ENCODE measurements at places on chromosomes 3 and 15.

DNA sequence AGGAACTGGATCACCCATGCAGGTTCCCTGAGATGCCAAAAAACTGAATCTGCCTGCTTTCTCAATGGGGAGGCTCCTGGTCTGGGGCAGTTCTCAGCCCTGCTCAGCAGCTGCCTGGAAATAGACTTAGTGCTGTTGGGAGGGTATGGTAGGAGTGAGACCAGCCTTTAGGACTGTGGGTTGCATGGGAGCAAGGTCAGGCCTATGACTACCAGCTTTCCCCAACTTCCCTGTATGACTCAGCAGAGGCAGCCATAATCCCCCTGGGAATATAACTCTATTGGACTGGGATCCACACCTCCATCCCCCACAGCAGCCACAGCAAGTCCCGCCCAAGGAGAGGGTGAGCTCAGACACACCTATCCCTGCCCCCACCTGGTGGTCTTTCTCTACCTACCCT is 87.0 kb downstream of the CFAP44 start:
- no peak for DNase-seq

DNA sequence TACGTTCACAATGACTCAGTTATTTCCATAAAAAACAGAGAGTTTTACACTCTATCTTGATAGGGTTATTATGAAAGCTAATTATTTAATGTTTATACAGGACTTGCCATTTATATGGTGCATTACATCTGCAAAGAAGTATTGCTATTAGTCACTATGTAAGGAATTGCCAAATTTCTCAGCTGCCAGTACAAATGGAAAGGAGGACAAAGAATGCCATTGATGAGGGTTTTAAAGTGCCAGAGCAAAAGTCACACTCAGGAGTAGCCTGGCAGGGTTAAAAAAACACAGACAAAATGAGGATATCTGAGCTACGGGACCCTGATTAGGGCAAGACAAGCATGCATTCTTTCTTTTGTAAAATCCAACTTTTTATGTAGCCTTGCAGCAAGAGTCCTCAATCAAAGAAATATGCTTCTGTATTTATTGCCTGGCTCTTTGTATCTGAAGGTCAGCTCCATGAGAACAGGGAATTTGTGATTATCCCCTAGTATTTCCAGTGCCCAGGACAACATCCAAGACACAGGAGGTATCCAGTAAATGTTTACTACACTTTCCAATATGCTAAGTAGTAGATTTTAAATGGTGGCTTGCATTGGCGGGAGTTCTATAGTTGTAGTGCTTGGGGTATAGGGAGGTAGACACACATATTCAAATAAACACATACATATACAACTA is 1013.6 kb downstream of the ROBO1 start:
- DNase-seq = no peak

DNA sequence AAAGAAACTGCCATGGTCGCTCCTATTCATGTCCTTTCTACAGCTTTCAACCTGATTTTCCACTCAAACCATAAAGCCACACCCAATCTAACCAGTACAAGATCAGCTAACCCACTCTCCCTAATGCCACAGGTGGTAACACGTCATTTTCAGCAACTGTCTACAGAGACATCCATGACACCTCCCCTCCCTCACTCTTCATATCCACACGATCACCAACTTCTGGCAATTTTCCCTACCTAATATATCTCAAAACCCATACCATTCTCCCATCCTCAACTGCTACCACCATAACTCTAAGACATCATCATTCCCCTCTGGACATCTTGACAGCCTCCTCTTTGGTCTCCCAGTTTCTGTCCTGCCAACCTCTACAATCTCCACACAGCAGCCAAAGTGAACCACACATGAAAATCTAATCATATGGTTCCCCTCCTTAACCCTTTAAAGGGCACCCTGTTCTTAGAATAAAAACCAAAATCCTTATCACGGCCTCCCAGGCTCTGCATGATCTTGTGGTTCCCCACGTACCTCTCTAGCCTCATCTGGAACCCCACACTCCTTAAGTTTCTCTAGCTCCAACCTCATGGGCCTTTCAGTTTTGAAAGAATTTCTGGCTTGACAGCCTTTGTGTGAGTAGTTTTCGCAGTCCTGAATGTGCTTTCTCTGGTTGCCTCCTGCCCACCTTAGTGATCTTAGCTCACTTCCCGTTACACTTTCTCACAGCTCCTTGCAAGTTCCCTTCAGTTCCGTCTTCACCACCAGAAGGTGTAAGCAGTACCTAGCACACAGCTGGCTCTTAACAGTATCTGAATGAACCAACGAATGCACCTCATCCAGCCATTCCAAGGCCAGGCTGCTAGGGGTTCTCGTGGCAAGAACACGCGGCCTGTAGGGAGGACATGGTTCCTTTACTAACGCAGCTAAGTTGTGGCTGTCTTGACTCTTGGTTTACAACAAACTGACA is 33.4 kb downstream of the SPINK8 start:
- DNase-seq = no peak

DNA sequence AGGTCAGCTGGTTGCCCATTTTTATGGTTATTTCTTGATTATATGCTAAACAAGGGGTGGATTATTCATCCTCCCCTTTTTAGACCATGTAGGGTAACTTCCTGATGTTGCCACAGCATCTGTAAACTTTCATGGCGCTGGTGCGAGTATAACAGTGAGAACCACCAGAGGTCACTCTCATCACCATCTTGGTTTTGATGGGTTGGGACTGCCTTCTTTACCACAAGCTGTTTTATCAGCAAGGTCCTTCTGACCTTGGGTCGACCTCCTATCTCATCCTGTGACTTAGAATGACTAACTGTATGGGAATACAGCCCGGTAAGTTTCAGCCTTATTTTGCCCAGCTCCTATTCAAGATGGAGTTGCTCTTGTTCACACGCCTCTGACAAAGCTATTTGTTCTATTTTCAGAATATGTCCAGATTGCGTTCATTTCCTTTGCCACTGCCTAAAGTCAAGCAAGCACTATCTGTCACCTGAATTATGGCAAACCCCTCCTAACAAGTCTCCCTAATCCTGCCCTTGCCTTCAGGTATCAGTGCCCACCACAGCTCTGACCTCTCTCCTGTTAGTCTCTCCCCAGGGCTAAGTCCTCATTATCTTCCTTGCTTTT is 308.5 kb downstream of the ROBO2 start:
- no peak for DNase-seq

DNA sequence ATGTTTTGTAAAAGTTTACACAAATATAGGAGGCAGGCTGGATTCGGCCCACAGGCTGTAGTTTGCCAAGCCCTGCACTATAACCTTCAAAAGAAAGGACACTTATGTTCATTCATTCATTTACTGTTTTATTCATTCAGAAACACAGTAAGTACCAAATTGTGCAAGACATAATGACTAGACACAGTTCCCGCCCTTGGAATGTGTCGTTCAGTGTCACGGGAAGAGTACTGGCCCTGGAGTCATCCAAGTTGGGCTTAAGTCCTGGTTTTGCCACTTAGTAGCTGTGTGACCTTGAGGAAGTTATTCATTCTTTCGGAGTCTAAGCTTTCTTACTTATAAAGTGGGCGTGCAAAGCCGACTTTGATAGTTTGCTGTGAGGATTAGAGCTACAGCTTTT is 22.0 kb downstream of the COLQ start:
- no peak for DNase-seq

DNA sequence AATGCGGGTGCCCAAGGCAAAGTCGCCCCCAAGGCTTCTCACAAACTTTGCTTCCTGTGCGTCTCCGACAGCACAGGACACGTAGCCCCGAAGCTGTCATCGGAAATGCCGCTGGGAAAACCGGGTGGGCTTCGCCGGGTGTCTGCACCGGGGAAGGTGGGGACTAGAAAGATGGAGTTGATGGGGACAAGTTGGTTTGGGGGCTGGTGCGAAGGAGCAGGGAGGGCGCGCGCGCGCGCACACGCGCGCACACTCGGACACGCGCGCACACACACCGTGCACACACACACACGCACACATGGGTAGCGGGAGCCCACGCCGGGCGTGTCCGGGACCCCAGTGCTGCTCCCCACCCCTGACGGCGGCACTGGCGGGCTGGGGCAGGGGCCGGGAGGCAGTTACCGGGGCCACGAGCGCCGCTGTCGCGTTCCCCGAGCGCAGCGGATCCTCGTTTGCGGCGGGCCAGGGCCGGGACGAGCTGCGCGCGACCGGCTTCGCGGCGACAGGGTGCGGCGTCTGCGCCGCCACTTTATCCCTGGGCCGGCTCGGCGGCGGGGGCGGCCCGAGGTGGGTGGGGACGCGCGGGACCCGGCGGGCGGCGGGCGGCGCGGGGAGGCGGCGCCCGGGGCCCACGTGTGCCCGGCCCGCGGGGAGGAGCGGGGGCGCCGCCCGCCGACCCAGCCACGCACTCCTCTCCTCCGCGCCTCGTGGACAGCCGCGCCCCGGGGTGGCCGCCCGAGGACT is 539 bp upstream of the MGLL start:
- DNase-seq = no peak

GRCh38 chr3:172892158-172892557 is 141.6 kb downstream of the ECT2 start:
- no peak for DNase-seq

DNA sequence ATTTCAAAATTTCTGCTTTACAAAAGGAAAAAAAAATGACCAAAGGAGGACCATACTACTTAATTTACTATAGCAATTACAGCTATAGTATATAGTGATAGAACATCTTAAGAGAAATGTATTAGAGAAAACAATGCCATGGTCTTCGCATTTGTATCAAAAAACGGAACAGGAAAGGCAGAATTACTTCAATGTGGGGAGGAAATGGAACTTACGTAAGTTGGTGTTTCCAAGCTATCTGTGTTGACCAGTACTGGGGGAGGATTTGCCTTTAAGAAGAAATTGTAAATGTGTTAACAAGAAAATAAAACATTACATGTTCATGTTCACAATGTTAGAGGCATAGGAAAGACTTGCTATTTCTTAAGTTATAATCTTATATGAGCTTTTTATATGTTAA is 119.9 kb upstream of the MELTF start:
- no peak for DNase-seq

DNA sequence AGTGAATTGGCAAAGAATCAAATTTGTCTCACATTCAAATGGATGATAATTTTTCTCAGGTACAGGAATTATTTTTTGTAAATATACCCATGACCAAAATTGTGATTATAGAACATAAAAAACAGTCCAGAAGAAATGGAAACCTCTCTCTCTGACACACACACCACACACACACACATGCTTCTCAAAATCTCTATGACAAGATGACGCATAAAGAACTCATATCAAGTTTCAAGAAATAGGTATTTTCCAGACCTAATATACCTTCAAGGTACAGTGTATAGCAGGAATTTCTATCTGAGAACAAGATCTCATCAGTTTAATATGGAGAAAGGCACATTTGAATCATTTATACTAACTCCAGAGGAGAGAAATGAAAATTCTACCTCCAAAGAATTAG is 1069.1 kb upstream of the ALCAM start:
- no peak for DNase-seq

- no peak for DNase-seq
These were observed 21.4 kb upstream of the SRP14 start for GRCh38 chr15:40060236-40060961.

GRCh38 chr3:179083977-179084376 is 12.4 kb upstream of the ZMAT3 start:
- DNase-seq = no peak

DNA sequence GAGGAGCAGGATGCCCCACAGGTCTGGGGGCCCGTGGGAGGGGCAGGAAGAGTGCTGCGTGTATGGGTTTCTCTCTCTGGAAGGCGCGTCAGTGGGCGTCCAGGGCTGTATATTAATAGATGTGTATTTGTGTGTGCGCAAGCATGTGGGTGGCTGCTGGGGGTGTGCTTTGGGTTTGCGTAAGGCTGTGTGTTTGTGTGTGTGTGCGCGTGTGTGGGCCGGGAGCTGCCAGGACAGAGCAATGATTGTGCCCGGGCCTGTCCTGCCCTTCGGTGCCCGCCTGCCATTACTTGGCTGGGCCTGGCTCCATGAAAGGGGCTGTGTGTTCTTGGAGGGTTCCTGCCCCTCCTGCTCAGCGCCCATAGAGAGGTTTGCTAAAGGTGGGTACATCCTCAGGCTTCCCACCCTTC is 16.3 kb downstream of the CSPG4 start:
- DNase-seq = no peak

GRCh38 chr3:127123533-127123932 is 69.4 kb upstream of the PRR23E start:
- DNase-seq = no peak

DNA sequence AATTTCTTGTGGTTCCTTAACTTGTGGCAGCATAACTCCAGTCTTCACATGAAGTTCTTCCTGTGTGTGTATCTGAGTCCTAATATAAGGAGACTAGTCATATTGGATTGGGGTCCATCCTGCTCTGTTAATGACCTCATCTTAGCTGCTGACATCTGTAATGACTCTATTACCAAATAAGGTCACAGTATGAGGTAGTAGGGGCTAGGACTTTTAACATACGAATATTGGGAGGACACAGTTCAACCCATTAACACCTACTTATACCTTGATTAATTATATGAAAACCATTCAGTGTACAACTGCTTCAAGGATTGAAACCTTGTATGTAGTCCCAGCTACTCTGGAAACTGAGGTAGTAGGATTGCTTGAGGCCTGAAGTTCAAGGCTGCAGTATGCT is 43.9 kb downstream of the OIP5 start:
- DNase-seq = no peak

GRCh38 chr3:141071681-141072260 is 20.6 kb downstream of the SPSB4 start:
- no peak for DNase-seq

DNA sequence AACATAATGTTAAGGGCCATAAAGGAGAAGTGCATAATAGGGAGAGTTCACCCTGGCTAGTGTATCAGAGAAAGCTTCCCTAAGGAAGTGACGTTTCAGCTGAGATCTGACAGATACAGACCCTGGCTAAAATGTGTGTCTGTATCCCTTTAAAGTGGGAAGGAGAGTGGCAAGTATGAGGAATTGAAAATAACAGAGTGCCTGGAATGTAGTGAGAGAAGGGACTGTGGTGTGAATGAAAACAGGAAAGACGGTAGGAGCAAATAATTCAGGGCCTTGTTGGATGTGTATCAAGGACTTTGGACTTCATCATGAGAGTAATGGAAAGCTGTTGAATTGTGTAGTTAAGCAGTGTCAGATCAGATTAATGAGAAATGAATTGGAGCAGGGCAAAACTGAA is 30.5 kb downstream of the NEO1 start:
- DNase-seq = no peak

- no peak for DNase-seq
These were observed 328.4 kb upstream of the NECTIN3 start for GRCh38 chr3:110743202-110743601.

- no peak for DNase-seq
These were observed 8.1 kb downstream of the ISG20 start for GRCh38 chr15:88646951-88647350.

- DNase-seq = no peak
These were observed 50.0 kb upstream of the NMD3 start for GRCh38 chr3:161171113-161171512.

GRCh38 chr3:22935040-22935439 is 268.1 kb upstream of the UBE2E2 start:
- DNase-seq = no peak

- no peak for DNase-seq
These were observed 198.5 kb upstream of the GADL1 start for GRCh38 chr3:31092748-31093589.

DNA sequence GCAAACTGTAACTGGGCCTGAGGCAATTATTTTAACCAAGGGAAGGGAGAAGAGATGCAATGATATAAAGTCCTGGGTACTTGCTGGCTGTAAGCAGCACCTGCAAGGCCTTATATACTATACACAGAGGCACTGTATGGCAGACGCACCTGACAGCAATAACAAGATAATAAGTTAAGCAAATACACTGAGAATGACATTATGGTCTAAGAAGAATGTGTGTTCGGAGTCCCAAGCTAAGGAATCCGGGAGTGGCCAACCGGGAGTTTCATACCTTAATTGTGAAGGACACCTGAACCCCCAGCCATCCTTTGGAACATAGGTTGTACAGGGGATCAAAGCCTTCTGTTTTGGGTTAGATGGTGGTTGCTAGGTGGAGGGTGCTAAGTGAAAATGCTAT is 13.7 kb downstream of the FAM240A start:
- no peak for DNase-seq

All from SHP77 treated with DMSO at 0.1 percent for 48 hours (cell line).